ENCODE measurements at places on chromosomes 16 and 17.

DNA sequence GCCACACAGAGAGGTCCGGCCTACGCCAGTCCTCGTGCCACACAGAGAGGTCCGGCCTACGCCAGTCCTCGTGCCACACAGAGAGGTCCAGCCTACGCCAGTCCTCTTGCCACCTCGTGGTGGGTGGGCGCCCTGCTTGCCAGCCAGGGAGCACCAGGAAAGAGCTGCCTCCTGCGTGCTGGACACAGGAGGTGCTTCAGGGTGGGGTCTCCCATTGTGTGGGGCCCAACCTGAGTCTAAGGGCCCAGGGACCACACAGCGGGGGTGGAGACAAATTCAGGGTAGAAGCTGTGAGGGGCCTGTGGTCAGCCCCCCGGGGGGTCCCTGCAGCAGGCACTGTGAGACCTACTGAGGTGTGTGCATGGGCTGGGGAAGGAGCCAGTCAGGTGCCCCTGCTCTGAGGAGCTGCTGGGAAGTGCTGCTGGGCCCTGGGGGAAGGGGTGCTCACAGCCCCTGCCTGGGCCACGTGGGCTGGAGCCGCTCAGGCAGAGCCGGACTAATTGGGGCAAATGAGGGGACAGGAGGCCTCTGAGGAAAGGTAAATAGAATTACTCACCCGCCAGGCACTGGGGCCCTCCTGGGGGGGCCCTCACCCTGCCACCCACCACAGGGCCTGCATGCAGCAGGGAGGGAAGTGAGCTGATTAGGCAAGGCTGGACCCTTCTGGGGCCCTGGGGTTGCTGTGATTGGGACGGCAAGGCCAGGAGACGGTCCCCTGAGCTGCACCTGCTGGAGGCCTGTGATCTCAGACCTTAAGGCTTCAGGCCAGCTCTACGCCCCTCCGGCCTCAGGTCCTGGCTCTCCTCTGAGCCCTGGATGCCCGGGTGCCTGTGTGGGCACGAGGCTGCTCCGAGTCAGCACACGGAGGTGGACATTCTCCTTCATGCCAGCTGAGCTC lies 11.0 kb downstream of the GCGR start:
- no peak for DNase-seq

GRCh38 chr16:4639899-4640509 lies 15.4 kb downstream of the MGRN1 start:
- no peak for DNase-seq

- DNase-seq, result no peak
These were observed 2.0 kb upstream of the TMEM11 start for GRCh38 chr17:21215935-21216334.

DNA sequence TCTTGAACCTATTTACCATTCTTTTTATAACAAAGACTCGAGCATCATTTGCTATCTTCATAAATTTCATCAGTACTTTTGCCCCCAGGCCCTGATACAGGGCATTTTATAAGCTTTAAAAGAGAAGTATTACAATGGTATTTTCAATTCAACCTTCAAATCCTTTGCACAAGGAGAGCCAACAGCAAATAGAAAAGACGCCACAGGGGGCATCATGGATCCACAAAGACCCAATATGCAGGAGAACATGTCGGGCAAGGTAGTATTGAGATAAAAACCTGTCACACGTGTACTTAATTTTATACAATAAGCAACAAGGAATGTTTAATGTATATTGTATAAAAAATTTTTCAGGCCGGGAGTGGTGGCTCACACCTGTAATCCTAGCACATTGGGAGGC lies 10.2 kb downstream of the MAP3K14 start:
- no peak for DNase-seq

GRCh38 chr17:75824050-75824552 lies 20.1 kb downstream of the UNC13D start:
- no peak for DNase-seq

- no peak for DNase-seq
These were observed 142.6 kb downstream of the UTP18 start for GRCh38 chr17:51402899-51403298.

GRCh38 chr17:3030096-3030495 lies 33.3 kb downstream of the OR1D5 start:
- DNase-seq, result no peak

DNA sequence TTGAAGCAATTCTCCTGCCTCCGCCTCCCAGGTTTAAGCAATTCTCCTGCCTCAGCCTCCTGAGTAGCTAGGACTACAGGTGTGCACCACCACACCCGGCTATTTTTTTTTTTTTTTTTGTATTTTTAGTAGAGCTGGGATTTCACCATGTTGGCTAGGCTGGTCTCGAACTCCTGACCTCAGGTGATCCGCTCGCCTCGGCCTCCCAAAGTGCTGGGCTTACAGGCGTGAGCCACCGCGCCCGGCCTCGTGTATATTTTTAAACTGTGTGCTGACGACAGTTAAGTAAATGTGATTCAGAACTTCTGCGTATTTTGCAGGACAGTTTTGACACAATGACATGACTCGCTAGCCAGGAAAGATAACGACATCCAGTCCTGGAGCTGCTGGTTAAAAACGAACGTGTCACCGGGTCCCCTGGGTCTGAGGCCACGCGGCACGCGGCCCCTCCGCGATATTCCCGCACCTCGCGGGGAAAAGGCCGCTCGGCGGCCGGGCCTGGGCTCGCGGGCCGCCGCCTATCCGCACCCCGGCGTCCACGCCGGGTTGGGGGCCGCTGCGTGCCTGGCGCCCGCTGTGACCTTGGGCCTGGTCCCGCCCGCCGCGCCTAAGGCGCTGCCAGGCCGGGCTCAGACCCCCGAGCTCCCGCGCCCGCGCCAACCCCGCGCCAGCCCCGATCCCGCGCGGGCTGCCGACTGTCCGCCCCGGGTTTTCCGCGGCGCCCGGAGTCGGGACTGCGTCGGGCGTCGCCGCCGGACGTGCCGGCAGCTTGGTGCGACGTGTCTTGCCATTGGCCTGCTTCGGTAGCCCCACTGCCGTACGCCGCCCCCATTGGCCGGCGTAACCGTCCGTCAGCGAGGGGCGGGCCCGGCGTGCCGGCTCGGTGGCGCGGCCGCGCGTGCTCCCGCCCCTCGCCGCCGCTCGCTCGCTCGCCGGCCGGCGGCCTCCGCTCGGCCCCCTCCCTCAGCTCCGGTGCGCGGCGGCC lies at the start of gene FOXK2:
FOXK2 (plus strand) TSS at position 907 of the 985 bp plus-strand sequence. CDS start 157 bp downstream, outside the sequence.
- peak; percentile 88 for DNase-seq

DNA sequence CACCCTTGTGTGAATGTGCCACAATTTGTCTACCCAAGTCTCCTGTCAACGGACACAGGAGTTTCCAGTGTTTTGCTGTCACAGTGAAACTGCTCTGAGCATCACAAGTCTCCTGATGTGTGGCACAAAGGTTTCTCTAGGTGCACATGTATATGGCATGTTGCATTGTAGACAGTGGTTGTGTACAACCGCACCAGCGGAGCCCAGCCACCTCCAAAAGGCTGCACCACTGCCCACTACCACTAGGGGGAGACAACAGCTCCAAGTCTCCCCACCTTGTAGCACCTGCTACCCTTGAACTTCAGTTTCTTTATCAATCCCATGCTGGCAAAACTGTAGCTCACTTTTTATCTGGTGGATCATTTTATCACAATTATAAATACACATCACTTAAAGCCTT lies 95.5 kb upstream of the ZNF469 start:
- no peak for DNase-seq

DNA sequence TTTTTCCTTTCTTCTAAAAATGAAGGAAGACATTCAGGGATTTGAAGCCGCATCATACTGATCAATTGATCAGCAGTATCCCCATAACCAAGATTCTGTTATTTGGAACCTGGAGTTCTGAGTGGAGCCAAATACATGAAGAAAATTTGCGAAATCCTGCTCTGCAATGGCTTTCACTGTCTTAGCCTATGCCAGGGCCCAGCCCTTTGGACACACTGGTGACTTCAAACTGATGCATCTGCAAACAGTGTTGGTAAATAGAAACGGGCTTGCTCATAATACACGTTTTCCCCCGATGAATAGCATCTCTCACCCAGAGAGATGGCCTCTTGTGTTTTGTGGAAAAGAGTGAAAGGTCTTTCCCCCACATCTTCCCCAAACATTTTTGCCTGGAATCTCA lies 87.6 kb upstream of the TOX3 start:
- no peak for DNase-seq

GRCh38 chr17:20120836-20121235 lies 111.7 kb downstream of the SPECC1 start:
- no peak for DNase-seq

GRCh38 chr17:28470914-28471366 lies 2.5 kb upstream of the SLC13A2 start:
- DNase-seq, result no peak

DNA sequence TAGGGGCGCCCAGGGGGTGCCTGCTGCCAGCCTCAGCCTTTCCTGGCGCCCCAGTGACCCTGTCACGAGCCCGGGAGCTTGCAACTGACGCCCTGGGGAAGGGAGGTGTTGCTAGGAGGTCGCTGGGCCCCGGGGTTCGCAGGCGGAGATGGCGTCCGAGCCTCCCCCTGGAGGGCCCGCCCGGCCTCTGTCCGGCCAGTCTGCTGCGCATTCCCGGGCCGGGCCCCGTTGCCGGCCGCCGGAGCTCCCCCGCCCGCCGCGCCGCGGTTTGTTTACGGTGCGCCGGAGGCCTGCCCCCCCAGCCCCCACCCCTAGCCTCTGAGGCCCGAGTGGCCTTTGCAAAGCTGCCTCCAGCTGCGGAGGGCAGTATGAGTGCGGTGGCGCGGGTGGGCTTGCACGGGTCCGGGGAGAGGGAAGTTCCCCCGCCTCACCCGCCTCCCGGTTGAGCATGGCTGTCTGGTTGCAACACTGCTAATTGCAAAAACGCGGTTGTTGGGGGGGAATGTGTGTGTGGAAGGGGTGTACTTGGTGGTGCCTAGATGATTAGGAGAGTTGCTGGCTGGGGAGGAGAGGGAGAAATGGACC lies 514 bp downstream of the THRA start:
- DNase-seq, result no peak

DNA sequence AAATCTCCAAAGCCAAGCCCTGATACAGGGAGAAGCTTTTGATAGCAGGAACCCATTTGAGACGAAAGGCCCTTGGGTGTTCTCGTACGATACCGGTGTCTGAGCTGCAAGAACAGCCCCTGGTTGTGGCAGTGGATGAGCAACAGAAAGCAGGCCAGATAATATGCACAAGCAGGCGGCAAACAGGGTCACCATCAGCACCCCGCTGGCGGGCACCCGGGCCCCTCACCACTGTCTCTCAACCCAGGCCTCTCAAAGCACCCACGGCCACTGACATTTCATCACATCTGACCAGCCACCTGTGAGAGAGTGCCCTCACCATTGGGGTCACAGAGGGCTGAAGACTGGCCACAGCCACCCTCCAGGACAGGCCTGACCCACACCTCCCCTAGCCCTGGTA lies 230.4 kb downstream of the C16orf78 start:
- no peak for DNase-seq

DNA sequence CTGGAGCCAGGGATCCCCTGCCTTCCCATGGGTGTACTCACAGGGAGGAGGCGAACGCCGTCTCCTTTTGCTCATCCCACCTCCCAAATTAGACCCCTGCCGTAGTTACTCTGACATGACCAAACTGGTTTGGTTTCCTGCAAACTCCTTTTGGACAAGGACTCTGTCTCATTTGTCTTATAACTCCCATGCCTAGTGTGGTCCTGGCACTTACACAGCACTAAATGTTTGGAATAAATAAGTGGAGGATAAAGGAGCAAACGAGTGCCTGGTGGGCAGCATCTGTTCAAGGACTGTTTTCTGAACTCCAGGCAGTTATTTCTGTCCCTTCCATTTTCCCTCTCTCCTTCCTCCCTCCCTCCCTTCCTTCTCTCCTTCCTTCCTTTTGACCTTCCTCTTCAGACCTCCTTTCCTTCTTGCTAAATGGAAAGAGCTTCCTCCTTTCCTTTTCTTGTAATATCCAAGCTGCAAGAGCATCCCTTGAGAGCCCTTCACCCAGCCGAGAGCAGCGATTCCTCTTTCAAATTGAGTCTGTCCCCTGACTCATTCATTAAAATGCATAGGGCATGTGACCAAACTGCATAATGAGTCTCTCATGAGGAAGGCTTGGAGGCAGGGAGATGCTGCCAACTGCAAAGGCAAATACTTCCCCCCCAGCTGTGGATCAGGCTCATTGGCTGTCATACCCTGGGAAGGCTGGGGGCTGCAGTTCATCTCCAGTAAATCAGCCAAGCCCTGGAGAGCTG lies 36.8 kb downstream of the CHD9 start:
- no peak for DNase-seq

DNA sequence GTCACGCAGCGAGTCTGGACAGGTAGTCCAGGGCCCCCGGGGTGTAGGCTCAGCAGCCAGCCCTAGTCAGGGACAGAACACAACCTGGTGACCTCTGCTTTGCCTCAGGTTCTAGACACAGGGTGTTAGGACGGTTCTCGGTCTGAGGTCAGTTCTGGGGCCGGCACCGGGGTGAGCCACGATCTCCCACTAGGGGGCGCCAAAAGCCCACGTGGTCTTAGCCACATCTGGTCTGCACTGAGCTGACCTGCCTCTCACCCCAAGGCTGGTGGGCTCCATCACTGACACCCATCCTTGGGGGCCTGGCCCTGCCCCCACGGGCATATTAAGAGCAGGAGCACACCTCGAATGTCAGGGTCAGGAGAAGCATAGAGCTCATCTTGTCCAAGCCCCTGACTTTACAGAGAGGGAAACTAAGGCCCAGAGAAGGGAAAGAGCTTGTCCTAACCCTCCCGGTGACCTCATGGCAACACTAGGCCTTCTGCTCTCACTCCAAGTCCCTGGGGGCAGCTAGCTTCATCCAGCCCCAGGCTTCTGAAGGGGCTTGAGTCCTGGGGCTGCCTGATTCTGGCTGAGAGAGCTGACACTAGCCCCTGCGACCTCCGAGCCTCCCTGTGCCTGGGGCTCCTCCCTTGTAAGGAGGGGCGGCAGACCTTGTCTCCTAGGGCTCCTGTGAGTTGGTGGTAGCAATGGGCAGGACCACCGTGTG lies 9.0 kb downstream of the SLC5A10 start:
- peak; percentile 53 for DNase-seq

DNA sequence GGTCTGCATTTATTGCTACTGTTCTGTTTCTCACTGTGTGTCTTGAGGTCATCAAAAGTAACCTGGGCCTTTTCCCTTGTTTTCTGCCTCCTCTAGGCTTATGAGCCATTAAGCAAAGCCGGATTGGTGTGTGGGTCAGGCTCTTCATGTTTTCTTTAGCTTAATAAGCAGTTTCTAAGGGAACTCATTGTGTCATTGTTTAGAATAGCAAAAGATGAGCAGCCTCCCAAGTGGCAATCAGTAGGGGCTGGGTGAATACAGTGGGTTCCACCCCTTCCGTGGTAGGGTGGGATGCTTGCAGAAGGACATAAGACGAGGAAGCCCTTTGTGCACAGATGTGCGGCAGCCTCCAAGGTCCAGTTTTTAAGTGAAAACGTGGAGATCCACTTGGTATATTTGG lies 34.5 kb downstream of the ABCC1 start:
- no peak for DNase-seq
